Renal cortex interstitium (tissue), 15 donors: ENCODE measurements at places on chromosomes 16 and 17. TPM values are rescaled to one million over a fixed set of nuclear protein-coding genes. Genes with fewer than 3 reads are reported as not detected.
A peak's percentile ranks its signal among the peaks of the same experiment; 100 is the strongest.

The VWA3A gene
- 4.7 TPM for polyA plus RNA-seq

GRCh38 chr17:45852535-45853297 is 8.0 kb downstream of the SPPL2C start:
- peak; percentile 37 for DNase-seq

The GJD3 gene
- polyA plus RNA-seq = not detected

DNA sequence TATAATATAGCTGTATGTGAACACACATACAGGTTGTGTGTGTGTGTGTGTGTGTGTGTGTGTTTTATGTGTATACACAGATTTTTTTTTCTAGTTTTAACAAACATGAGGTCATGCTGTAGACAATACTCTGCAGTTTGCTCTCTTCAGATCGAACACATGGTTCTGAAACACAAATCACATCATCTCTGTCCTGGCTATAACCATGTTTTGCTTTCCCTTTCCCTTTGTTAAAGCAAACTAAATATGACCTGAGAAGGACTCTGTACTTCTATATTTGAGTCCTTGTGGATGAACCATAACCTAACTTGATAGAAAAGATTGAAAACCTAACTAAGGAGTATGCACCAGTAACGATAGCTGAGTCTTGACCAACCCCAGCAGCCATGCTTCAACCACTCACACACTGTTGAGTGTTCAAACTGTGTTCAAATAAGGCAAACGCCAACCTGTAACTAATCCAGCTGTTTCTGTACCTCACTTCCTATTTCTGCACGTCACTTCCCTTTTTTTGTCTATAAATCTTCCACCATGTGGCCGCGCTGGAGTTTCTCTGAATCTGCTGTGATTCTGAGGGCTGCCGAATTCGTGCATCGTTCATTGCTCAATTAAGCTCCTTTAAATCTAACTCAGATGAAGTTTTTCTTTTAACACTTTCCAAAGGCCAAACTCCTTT is 303.8 kb downstream of the HS3ST3B1 start:
- DNase-seq = no peak

GRCh38 chr16:85544016-85544415 is 69.1 kb upstream of the GSE1 start:
- no peak for DNase-seq

GRCh38 chr16:50500171-50500874 is 47.9 kb upstream of the NKD1 start:
- no peak for DNase-seq

DNA sequence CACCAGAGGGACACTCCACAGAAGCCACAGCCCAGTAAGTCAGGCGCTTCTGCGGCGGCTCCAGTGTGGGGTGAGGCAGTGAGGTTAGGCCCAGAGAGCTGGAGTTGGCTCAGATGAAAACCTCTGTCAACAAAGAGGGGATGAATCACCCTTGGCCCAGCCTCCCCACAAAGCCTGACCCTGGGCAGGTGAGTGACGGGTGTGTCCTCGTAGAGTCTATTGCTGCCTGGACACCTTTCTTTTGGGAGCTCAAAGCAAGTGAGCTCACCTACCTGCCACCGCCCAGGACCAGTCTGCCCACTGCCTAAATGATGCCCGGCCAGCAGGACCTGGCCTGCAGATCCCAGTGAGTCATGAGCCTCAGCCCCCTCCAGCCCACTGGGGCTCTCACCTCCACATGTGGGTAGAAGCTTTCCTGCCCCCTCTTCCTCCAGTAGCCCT is 24.9 kb upstream of the DBNDD1 start:
- DNase-seq = no peak

- DNase-seq = no peak
Observed at GRCh38 chr16:25896411-25896810, 204.7 kb downstream of the HS3ST4 start.

DNA sequence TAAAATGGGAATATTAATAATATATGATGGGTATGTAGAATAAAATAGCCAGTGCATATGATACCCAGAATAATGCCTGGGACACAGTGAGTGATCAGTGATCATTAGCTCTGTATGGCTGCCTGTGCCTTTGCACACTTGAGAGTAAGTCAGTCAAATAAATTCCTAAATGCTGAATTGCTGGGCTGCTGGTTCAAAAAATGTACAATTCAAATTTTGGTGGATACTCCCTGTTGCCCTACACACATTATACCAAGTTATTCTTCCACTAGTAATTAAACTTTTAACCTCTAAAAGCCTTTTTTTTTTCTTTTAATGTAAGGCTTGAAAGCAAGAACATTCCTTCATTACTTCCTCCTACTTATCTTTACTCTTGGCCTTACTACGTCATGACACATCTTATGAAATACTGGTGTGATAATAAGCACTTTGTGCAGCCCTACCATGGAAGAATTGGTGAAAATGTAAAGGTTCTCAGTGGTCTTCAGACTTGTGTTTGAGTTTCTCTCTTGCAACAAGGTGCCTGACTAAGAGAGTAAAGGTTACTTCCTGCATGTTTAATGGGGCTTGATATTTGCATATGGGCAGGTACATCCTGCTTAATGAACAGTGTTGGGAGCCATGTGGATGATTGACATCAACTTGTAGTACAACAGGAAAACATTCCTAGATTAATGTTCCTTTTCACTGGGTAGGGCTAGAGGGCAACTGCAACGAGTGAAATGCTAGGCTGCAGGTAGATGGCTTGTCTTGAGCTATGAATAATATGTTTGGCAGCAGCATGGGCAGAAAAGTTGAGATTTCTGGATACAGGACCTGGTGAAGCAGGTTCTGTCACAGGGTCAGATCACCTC is 84.3 kb downstream of the PRKCA start:
- DNase-seq = peak; percentile 40

DNA sequence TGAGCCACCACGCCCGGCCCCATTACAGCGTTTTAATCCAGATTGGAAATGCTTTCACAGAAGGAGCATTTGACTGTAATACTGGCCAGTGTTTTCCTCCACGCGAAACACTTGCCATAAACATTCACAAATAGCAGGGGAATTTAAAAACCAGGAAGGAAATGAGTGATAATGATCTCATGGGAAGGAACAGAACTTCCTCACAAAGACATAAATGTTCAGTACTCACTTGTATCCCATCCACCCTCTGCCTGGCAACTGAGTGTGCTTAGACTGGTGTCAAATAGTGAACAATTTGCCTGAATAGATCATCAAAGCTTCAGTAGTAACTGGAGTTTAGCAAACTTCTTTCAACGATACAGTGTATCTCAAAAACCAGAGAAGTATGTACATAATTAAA is 54.1 kb downstream of the PSMD12 start:
- DNase-seq = no peak

DNA sequence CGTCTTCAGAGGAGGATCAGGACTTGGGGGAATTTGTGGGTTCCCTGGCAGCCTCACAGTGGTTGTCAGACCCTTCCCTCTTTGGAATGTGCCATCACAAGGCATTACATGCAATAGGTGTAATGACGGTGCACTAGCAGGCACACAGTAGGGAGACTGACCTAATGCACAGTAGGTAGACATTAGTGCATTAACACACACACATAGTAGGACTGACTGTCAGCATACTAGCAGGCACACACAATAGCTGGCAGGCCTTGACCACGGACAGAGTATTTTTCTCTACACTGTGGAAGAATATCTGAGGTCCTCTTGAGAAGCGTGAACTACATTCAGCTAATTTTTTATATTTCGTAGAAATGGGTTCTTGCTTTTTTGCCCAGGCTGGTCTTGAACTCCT is 10.9 kb upstream of the UBALD2 start:
- DNase-seq = no peak

- DNase-seq = no peak
Observed at GRCh38 chr17:45409659-45410076, 23.0 kb downstream of the ARHGAP27 start.

DNA sequence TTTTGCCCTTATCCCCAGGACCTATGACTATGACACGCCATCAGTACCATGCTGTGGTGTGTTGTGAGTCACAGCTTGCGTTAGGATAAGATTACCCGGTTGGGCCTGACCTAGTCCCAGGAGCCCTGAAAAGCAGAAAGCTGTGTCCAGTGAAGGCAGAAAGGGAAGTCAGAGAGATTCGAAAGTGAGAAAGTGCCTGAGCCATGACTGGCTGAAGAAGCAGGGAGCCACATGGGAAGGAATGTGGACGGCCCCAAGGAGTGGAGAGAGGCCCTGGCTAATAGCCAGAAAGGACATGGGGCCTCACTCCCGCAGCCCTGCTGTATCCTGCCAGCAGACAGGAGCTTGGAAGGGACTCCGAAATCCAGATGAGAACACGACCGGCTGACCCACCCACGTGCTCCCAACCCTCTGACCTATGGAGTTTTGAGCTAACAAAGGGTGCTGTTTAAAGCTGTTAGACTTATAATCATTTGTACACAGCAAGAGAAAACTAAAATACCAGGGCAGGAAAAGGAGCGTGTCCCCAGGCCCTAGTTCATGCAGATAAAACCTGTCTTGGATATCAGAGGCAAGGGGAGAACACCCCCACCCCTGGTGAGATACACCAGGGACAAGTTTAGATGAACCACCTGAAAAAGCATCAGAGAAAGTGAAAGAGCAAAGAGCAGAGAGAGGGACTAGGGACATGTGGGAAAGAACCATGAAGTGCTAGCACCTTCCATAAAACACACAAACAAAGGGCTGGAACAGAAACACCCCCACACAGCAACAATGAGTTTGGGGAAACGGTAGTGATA is 115.3 kb downstream of the SLC39A11 start:
- no peak for DNase-seq

- DNase-seq = no peak
Observed at GRCh38 chr17:27541301-27542023, 85.2 kb downstream of the KSR1 start.

DNA sequence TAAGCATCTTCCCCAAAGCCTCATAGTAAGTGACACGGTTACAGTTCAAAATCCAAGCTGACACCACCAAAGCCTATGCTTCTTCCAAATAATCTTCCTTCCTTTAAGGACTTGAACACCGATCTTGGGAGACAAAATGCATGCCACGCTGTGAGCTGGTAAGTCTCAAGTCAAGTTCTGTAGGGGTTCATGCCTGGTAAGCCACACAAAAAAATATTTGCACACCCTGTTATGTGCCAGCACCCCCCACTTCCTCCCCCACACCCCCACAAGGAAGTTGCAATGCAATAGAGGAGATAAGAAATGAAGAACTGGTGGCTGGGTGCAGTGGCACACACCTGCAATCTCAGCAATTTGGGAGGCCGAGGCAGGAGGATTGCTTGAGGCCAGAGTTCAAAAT is 5.6 kb downstream of the NOG start:
- DNase-seq = no peak

DNA sequence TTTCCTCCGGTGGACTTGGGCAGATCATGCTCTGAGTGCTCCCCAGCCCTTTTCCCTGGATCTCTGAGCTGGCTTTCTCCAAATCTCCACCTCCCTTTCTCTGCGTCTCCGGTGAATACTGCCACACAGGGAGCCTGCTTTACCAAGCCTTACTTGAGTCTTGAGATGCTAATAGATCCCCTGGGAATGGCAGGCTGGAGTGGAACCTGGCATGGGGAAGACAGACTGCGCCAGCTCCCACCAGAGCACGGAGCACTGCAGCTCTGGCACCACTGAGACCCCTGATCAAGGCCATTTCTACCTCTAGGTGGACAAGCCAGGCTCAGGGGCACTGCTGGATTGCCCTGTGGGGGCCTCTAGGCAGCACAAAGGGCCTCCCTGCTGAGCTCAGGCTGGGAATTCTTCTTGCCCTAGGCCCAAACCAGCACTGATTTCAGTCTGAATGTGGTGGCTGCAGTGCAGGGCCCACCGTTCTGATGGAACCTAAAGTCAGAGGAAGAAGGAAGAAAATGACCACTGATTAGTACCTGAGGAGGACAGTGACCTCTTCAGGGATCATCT is 74.3 kb upstream of the CRHR1 start:
- DNase-seq = no peak

GRCh38 chr17:6611231-6611630 is 29.3 kb downstream of the KIAA0753 start:
- DNase-seq = no peak

GRCh38 chr16:88539652-88540345 is 30.4 kb upstream of the ZC3H18 start:
- DNase-seq = no peak

The PKMYT1 gene
- 11.7 TPM for polyA plus RNA-seq

DNA sequence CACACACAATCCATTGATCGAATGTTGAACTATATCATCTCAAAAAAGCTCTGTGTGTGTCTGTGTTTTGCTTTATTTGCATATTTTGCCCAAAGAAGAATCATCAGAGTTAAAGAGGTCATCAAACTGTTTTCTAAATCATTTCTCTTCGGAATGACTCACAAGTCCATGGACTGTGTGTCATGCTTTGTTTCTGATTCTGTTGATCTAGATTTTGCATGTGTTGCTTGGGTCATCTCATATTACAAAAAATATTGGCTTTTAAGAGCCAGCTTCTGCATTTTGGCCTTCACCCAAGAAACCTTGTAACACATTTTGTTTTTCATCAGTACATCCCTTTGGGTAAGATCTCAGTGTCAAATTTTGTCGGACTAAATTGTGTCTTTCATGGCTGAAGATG is 471.2 kb upstream of the HSBP1 start:
- DNase-seq = no peak

The GRAPL gene
- polyA plus RNA-seq = 3.6 TPM

- no peak for DNase-seq
Observed at GRCh38 chr17:50349243-50349600, 3.3 kb downstream of the XYLT2 start.

- DNase-seq = no peak
Observed at GRCh38 chr16:66948134-66948836, 12.8 kb upstream of the CES3 start.

- DNase-seq = no peak
Observed at GRCh38 chr16:46885960-46886763, 2.0 kb downstream of the GPT2 start.

DNA sequence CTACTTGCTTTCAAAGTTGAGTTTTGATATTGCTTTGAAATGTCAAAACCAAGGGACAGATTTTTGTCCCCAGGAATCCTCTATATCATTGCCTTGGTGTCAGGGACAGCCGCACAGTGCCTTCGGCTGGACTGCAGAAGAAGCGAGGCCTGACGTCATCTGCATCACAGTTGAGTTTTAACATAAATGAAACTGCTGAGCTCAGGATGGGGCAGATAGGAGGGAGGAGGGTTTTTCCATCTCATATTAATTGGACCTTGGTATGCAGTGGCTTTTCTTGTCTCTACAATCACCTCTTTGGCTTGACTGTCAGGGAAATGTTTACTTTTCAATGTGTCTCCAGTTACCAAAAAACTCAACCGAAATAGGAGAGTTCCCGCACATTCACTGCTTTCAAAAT is 111.3 kb downstream of the AATF start:
- no peak for DNase-seq

The POLR2A gene
- 134 TPM for polyA plus RNA-seq

The HNF1B gene
- 121 TPM for polyA plus RNA-seq

- DNase-seq = no peak
Observed at GRCh38 chr16:83619381-83620150, 188.2 kb upstream of the HSBP1 start.

- DNase-seq = no peak
Observed at GRCh38 chr17:12619459-12620199, 46.1 kb upstream of the MYOCD start.
